ENCODE measurements at places on chromosomes 12 and 14.

DNA sequence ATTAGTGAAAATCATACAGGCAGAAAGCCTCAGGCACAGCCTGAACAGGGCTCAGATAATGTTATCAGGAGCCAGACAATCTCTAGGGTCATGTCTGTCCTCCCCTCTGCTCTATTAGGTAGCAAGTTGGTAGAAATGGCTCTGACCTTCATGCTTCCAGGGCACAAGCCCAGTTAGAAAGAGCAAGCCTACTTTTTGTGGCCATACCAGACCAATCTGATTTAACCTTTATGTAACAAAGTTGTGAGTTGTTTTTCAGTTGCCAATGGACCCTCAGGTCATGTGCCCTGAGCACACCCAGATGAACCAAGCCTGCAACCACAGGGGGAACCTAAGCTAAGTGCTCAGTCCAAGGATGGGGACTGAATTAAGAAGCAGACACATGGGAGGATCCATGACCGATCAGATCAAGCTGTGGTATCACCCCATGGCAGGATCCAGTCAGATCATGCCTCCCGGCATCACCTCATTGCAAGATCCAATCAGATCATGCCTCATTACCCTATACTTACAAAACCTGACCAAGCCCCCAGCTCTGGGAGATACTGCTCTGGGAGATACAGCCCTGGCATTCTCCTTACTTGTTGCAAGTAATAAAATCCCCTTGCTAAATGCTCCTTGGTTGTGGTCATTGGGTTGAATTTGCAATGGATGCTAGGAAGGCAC lies 18.8 kb upstream of the HIGD1C start:
- DNase-seq: no peak

- DNase-seq: no peak
Observed at GRCh38 chr14:21668377-21668776, 5.2 kb downstream of the OR4E1 start.

DNA sequence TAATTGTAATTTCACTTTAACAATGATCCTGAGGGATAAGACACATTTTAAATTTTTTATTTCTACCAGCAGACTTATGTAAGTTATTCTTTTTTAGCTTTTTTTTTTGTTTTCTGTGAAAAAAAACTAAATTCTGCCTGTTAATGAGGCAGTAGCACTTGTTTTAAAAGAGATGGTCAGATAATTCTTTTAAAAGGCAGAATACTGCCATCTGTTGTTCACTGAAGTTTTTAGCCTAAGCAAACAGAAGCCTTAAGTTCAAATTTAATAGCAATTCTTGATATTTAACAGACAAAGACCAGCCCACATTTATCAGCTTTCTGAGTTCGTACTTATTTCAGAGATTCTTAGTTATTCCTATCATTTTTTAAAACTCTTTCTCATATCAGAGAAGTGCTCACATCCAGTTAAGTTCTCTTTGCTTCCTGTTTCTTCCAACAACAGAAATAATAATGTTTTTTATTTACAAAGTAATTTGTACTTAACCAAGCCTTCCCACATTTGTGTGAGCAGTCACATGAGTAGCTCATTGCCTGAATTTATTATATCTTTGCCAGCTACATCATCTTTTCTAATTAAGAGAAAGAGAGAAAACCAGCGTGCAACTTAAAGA lies 93.4 kb upstream of the SLCO1C1 start:
- DNase-seq: peak; percentile 10

- DNase-seq: no peak
Observed at GRCh38 chr14:33062881-33063280, 124.2 kb downstream of the NPAS3 start.

DNA sequence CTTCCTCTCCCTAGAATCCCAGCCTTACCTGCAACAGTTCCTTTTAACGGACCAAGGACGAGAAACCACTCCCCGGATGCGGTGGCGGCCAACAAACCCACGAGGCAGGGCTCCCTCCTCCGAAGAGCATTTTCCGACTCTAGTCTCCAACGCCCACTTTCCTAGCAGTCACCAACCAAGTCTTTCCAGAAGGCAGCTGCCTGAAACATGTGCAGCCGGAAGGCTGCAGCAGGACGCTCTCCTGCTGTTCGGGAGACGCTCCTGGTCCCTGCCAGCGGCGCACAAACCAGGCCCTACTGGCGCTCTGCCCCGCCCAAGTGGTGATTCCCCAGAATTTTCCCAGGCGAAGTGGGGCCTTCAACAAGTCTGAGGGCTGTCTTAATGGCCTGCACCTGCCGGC lies 21.1 kb upstream of the ADAM20 start:
- no peak for DNase-seq

GRCh38 chr12:120229487-120230325 lies 28.8 kb upstream of the RPLP0 start:
- no peak for DNase-seq

DNA sequence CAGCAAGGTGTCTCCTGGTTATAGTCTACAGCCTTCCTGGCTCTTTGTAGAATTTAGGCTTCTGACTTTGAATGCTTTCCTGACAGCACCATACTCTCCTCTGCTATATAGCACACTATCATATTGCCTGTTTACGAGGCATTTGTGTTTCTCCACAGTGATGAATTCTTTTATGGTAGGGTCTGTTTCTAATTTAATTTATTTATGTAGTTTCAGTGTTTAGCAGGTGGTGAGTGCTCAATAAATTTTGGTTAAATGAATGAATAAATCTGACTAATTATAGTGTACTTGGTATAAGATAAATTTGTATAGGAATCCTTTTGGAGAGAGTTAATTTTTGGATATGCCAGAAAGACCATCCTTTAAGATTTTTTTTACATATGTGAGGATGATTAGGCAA lies 115.3 kb downstream of the RAD51B start:
- no peak for DNase-seq

DNA sequence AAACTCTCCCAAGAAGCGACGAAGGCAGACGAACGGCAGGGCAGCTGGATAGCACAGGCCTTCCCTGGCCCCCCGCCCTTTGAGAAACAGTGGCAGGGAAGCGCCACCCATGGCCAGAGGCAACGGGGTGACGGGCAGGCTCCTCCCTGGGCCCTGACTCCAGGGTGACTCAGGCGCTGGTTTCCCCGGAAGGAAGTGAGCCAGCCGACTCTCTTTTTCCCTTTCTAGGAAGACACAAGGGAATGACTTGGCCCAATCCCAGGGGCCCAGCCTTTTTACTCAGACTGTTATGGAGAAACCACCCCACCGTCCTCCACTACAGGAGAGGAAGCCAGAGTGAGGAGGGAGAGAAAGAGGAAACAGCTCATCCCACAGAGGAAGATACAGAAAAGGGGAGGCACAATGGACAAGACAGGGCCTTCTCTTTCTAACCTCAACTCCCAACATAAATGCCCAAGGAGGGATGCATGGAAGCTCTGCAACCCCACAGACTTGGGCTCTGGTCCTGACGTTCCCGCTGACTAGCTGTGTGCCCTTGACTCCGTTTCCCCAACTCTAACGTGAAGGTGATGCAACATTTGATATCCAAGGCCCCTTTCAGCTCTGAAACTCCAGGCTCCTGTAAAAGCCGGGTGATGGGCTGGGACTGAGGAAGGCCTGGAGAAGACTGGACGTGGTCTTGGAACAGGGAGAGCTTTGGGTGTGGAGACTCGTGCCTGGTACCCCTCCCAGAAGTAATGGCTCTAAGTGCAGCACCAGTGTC lies 27.9 kb downstream of the ACTN1 start:
- no peak for DNase-seq

GRCh38 chr14:89061696-89062095 lies 237.2 kb downstream of the TTC8 start:
- no peak for DNase-seq

- DNase-seq: no peak
Observed at GRCh38 chr12:41184864-41185263, 3.3 kb upstream of the PDZRN4 start.

DNA sequence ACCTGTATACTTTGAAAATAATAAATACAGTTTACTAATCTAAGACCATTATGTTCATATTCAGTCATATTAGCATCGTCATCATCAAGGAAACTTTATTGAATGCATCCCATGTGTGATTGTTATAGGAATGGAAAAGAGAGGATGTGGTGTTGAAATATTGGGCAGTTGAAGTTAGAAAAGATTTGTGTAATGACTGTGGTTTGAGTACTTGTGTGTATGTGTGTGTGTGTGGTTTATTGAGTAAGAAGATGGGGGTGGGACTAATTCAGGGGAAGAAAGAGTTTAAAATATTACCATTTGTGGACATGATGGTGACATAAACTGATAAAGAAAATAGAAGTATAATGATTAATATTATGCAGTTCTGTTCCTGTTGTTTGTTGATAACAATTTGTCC lies 238.7 kb upstream of the SEL1L start:
- DNase-seq: no peak

- no peak for DNase-seq
Observed at GRCh38 chr14:41087056-41087455, 519.6 kb upstream of the LRFN5 start.

DNA sequence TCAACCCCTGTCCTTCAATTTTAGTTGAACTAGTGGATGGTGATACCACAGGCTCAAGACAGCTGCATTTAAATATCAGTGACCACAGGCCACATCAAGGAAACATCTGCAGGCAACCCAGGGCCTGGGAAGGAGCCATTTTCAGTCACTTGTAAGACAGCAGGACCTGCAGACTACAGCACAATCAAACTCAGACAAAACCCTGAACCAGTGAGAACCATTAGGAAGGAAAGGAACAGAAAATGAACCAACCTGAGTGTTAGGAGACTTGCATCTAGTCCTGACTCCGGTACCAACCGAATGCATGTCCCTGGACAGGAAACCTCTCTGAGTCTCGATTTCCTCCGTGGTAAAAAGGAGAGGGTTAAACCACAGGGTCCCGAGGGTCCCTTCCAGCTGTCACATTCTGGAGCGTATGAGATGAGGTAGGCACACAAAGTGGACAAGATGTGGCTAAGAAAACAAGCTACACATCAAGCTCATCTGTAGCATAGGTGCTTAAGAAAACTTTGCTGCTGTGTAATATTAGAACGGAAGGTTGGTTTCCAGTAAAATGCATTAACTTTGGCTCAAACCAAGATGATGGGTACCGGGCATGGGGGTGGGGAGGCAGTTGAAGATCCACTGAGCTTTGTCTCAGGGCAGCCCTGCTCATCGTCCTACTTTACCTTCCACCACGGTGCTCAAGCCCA lies 1.6 kb upstream of the CDKN1B start:
- DNase-seq: peak; percentile 51

DNA sequence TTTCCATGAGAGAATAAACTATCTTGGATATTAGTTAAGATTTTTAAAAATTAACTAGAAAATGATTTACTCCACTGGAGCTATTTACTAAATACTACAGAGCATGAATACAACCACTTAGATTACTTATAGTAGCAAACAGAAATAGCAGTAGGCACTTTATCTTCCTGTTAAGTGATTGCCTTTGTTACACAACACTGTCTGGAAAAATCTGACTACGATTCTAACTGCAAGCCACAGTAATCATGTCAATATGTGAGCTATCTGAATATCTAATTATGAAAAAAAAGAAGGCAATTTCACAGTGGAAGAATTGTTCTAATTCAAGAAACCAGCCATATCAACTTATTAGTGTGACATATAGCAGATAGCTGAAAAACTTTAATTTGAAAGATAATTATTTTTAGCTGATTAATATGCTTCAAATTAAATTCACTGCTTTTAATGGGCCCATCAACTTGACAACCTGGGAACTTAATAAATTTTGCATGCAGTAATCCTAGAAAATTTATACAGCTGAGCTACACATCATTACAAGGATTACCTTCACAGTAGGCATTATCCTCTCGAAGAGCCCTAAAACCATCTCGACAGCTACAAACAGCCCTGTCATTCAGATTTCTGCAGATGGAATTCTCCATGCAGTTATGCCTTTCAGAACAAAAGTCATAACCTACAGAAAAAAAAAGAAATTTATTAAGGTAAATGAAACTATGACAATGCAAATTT lies 172.8 kb downstream of the NELL2 start:
- DNase-seq: no peak

DNA sequence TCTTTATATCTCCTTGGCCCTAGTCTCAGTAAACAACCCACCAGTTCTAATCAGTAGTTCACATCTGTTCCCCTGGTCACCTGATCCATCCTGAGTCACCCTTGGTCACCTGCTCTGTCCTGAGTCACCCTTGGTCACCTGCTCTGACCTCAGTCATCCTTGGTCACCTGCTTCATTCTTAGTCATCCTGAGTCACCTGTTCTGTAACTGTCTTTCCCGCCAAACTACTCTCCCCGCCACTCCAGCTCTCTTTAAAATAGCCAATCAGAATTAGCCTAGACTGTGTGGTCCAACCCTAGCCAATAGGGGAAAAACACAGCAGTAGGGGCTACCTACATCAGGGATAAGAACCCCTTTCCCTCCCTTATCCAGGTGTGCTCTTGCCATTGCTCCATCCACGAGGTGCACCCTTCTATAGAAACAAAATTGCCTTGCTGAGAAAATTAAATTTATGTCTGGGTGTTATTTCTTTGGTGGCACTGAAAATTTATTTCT lies 245.4 kb upstream of the DIO3 start:
- DNase-seq: no peak

DNA sequence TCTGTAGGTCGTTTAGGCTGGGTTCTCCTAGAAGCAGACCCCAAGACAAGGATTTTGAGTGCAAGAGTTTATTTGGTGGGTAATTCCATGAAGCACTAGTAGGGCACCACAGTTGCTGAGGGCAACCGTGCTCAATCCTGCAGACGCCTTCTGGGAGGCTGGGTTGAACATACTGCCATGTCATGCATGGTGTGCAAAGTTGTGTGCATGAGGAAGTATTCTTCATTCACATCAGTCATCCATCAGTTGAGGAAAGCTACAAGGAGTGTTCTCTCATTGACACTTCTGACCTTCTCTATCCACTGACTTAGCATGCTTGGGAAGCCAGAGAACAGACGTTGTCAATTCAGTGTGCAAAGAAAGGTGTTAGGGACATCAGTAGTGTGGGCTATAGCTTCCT lies 179.2 kb downstream of the PTPN11 start:
- DNase-seq: no peak

DNA sequence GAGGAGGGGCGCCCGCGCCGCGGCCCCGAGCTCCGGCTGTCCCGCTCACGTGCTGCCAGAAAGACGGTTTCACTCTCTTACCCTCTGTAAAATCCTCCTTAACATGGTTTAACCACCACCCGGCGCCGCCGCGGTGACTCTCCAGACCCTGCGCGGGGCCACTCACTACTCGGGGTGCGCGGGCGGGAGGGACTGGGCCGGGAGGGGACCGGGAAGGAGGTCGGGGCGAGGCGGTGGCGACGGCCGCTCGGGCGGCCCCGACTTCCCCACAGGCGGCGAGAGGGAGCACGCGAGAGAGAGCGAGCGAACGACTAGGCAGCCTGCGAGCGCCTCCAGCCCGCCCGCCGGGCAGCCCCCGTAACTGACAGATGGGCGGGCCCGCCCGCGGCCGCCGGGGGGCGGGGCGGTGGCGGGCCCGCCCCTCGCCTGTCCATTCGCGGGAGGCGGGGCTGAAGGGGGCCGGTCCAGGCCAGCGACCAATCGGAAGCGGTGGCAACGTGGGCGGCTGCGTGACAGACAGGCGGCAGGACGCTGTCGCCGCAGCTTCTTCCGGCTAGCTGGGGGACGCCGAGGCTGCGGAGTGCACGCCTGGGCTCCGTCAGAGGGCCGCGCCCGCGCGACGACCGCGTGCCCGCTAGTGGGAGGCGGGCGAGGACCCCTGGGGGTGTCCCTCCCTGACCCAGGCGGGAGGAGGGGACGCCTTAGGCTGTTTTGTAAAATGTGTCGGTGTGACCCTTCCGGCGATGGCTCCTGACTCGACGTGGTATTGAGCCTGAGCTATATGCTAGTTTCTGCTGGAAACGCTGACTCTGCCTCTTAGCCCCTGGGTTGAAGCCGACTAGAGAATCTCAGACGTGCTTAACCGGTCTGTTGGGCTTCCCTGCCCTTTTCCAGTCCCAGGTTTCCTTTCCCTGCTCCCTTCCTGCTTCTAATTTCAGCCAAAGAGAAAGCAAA lies at the start of gene EEA1:
Gene EEA1 (minus strand): TSS at position 334 of the 954 bp plus-strand sequence. CDS start 229 bp downstream, at position 105.
- DNase-seq: peak; percentile 98
